Fibroblast of the aortic adventitia (primary cell): ENCODE measurements at places on chromosomes 2 and 18.

DNA sequence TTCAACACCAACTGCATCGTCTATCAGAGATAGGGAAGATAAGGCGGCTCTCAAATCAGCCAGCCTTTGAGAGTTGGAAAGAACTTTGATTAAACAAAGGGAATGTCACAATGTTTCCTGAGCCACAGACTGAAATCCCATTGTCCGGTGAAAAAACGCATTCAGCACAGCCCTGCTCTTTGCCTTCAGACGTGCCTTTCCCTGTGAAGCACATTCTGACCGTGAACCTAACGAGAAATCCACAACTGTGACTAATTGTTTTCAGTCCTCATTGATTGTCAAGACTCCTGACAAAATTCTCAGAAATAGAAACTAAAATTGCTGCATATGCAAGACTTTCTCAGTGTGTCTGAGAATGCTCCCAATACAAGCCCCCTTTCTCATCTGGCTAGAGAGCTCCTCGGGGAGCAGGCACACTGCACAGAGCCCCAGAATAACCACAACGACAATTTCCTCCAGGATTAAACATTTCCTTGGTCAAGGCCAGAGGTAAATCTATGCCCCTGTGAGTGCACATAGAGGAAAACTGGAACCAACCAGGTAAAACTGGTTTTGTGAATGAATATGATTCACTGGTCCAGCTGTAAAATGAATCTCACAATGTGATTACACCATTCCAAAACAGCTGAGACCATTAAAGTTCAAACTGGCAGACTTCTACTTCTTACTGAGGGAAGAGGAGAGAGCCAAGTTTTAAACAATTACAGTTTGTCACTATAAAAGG is 561.9 kb upstream of the ID2 start:
- peak; percentile 91 for DNase-seq

DNA sequence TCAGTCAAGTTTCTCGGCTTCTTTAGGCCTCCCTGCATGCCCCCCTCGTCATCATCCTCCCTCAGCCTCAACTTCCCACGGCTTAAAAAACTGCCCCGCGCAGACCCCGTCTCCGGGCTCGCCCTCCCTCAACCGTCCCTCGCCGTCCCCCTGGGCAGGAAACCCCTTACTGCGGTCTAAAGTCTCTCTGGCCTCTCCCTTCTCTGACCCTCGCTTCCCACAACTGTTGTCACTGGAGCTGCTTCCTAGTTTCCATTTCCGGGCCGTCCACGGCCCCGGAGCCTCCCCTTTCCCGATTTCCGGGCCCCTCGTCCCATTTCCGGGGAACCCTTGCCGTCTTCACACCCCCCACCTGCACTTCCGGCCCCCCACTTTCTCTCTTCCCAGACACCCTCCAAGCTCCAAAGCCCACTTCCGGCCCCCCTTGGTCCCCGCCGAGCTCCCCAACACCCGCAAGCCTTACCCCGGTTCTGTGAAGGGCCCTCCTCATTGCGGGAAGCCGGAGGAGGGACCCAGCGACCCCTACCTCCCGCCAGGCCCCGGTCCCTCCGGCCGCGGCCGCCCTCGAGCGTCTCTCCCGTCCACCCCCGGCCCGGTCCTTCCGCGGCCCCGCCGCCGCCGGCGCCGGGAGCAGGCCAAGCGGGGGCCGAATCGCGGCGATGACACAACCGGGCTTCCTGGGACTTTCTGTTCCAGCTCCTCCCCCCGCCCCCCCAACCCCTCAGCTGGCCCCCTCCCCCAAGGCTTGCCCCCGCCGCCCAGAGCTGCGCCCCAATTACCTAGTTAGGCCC is 513 bp downstream of the TRIP12 start:
- DNase-seq = peak; percentile 50

- no peak for DNase-seq
Measured at GRCh38 chr2:214184461-214184860, 226.4 kb upstream of the VWC2L start.

DNA sequence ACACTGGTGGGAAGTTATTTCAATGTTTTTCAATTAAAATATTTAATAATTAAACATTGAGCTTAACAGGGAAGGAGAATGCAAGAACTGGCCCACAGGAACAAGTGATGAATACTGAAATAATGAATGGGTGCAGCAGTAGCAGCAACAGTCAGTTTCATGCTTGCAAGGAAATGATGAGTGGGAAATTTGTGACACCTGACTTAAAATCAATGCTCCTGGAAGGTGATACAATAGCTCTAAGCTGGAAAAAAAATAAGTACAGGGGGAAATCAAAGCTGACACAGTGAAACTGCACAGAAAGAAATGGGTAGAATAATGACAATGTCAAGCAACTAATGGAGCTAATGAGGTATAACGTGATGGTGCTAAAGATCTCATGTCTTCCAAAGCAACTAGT is 184.5 kb downstream of the IKZF2 start:
- no peak for DNase-seq

- no peak for DNase-seq
Measured at GRCh38 chr2:238145851-238146250, 7.4 kb downstream of the KLHL30 start.
